ENCODE measurements at places on chromosomes 6 and 20.
A peak's percentile ranks its signal among the peaks of the same experiment; 100 is the strongest.

DNA sequence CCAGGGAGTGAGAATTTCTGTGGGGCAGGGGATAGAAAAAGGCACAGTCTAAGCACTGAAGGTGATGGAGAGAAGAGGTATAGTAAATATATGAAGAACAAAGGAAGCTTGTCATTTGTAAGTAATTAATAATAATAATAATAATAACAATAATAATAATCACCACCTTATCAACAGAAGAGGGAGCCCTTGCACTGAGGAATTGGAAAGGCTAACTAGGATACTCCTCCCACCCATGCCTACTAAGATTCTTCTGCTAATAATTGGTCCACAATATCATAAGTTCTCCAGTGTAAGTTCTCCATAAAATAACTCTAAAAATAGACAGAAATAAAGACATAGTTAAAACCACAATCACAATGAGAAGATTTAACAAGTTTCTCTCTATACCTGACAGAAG lies 912 bp upstream of the OR12D3 start:
- no peak for DNase-seq

DNA sequence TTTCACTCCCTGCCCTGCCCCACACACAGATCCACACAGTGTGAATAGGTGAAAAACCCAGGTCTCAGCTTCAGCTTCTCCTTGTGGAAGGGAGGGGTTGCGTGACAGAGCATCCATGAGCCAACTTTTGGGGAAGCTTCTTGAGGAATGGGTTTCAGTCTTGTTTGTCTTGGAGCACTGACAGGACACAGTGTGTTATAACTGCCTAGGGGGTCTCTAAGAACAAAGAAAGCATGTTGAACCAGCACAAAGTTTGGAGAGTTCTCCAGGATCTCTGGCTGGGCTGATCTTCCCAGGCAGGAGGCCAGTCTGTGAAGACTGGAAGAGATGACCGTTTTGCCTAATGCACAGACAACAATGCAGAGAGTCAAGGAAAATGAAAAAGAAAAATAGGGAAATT lies 164.5 kb downstream of the COL12A1 start:
- no peak for DNase-seq

GRCh38 chr20:48626938-48627736 lies 200.7 kb downstream of the PREX1 start:
- DNase-seq = no peak

GRCh38 chr6:137049095-137049494 lies 4.3 kb upstream of the IL20RA start:
- no peak for DNase-seq

DNA sequence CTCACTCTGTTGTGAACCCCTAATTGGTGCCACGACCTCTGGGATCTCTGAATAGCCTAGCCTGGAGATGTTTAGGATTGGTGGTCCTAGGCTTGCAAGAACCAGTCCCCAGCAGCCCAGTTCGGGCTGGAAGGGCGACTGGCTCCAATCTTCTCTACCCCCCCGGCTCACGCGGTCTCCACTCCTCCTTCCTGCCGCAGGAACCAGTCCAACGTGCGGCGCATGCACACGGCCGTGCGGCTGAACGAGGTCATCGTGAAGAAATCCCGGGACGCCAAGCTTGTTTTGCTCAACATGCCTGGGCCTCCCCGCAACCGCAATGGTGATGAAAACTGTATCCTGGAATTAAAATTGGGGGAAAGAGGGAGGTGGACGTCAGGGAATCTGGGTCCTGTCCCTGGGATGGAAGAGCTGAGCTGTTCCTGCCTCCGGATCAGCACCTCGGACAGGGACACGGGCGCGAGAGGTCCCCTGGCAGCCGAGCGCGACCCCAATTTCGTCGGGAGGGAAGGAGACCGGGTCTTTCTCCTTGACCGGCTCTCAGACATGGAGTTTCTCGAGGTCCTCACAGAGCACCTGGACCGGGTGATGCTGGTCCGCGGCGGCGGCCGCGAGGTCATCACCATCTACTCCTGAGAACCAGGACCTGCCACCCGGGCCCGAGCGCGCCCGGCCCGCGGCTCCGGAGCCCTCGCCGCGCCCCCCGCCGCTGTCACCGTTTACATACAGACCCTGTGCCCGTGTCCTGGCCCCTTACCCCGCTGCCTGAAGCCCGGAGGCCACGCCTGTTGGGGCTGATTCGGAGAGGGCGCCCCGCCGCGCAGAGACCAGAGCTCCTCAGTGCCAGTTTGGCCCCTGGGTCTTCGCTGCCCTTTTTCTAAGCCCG lies 28.2 kb downstream of the SLC12A5 start:
- DNase-seq = no peak

GRCh38 chr6:6678811-6679210 lies 90.3 kb downstream of the LY86 start:
- DNase-seq = no peak

DNA sequence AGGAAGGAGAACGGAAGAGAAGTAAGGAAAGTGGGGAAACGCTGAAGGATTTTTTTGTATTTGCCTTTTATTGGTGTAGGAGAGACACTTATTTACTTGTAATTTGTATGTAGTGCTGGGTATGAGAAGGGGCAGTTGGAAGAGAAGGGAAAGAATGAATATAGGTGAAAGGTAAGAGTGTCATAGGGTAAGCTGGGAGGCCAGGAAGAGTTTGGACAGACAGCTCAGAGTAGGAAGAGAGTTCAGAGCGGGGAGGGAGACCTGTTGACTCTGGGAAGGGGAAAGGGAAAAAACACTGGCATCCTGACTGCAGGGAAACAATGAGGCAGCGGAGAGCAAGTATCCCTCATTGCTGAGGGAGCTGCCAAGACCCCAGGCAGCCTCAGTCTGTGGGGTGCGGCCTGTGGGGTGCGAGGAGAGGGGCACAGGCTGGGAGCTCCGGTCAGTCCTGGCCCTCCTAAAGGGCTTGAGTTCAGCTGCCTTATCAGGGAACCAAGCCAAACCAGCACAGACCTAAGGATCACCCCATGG lies 3.1 kb downstream of the TRAF3IP2 start:
- no peak for DNase-seq

GRCh38 chr6:66731310-66731709 lies 1024.3 kb upstream of the EYS start:
- DNase-seq = no peak

GRCh38 chr6:108242721-108243120 lies 18.1 kb downstream of the SNX3 start:
- no peak for DNase-seq

GRCh38 chr6:105641504-105641903 lies 238.6 kb upstream of the PREP start:
- no peak for DNase-seq

DNA sequence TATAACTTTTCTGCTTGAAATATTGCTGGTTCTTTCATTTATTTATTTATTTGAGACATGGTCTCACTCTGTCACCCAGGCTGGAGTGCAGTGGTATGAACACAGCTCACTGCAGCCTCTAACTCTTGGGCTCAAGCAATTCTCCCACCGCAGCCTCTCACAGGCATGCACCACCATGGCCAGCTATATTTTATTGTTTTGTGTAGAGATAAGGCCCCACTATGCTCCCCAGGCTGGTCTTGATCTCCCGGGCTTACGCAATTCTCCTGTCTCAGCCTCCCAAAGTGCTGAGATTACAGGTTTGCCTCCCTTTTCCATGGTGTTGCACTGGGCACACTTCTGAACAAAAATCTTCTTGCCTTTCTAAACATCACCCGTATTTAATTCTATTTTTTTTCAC lies 39.1 kb upstream of the RNGTT start:
- no peak for DNase-seq

- DNase-seq = no peak
Observed at GRCh38 chr6:138245751-138246150, 27.5 kb upstream of the PBOV1 start.

- DNase-seq = no peak
Observed at GRCh38 chr6:86193821-86194220, 551.1 kb upstream of the SYNCRIP start.

- DNase-seq = no peak
Observed at GRCh38 chr6:43962458-43962857, 164.8 kb downstream of the MRPL14 start.

DNA sequence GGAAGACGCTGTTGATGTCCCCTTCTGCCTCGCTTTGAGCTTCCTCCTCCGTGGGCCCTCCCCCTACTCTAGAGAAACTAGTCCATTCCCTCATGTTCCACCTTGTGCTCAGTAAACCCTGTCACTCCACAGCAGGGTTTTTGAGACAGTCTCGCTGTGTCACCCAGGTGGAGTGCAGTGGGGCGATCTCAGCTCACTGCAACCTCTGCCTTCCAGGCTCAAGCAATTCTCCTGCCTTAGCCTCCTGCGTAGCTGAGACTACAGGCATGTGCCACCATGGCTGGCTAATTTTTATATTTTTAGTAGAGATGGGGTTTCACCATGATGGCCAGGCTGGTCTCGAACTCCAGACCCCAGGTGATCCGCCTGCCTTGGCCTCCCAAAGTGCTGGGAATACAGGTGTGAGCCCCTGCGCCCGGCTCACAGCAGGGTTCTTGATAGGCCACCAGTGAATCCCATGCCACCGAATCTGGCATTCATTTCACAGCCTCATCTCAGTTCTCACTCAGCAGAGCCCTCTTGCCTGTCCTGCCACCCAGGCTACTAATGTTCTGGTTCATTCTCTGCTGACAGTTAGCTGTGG lies 36.0 kb downstream of the PANK2 start:
- DNase-seq = no peak

DNA sequence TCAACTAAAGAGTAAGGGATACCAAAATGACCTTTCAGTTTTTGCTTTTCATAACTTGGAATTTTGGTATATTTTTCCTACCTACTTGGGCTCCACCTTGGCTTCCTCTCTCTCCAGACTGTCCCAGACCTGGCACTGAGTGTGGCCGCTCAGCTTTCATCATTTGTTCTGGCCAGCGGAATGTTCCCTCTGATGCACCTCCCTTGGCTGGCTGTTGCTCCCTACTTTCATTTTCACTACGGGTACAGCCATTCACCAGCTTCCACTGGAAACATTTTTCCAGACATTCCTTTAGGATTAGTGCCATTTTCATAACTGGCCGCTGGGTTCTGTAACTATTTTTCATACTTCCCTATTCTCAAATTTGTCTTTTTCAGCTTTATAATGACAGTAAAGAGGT lies 487.4 kb downstream of the TENT5A start:
- no peak for DNase-seq

DNA sequence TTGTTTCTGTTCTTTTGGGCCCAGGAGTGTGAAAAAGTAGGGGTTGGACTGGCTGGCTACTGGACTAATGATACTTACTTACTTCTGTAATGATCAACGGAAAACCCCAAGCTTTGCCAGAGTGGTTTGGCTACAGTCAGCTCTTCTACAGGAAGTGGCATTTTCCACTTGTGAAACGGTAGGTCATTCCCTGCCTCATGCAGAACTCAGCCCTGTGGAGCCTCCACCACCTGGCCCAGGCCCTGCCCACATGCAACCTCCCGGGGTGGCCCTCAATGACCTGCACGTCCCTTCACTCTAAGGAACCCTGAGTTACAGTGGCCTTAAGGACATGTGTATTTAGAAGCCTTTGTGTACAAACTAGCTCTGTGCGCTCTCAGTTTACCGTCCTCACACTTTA lies 140.4 kb downstream of the DTNBP1 start:
- DNase-seq = no peak

GRCh38 chr6:161135695-161136591 lies 137.9 kb downstream of the AGPAT4 start:
- DNase-seq = no peak

- DNase-seq = peak; percentile 54
Observed at GRCh38 chr20:58650181-58650775, 805 bp upstream of the STX16 start.

GRCh38 chr20:62921119-62921687 lies 5.1 kb downstream of the DIDO1 start:
- DNase-seq = peak; percentile 68

GRCh38 chr20:43532416-43533055 lies 25.0 kb downstream of the L3MBTL1 start:
- no peak for DNase-seq

DNA sequence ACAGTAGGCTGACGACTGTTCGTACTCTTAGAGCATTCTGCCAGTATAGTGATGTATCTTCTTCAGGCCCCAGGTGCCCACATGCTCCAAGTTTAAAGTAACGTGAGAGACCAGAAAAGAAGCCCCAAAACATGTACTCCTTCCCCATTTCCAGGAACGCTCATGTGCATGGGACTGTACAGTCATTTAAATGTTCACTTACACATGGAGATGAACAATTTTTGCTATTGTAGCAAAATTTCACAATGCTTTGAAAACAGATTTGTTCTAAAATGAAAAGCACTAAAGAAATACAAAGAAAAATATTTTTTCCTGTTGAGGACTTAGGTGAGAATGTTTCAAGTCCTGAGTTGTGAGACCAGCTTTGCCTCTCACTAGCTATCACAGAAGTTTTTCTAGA lies 269.3 kb upstream of the PRDM1 start:
- DNase-seq = no peak

- DNase-seq = no peak
Observed at GRCh38 chr6:11970114-11970513, 42.0 kb upstream of the HIVEP1 start.

GRCh38 chr20:2564406-2564805 lies 28.0 kb downstream of the TMC2 start:
- DNase-seq = no peak

DNA sequence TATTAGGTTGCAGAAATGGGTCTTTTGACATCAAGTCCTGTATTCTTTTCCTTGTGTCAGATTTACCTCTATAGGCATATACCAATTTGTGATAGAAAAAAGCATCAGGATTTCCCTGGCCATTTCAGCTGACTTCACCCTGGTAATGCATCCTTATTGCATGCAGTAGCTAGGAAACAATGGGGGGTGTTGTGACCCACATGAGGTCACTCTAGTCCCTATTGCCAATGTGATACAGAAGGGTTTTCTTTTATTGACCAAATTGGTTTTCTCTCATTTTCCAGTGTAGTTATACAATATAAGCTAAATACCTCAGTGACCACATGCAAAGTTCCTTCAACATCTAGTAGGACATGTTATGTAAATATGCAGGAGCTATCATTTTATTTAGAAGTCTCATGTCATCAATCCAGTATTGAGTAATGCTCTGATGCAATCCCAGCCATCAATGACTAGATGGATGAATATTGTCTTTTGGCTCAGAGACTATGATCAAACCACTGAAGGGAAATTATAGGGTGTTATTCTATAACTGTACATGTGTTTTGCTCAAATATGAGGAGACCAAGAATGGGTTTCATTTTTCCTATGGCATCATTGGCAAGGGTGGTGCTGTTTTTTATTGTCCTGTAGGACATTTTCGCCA lies 177.7 kb downstream of the KLHL32 start:
- DNase-seq = no peak

GRCh38 chr6:89985751-89986493 lies 91.7 kb downstream of the GJA10 start:
- DNase-seq = no peak

All from stimulated activated CD4-positive, alpha-beta T cell treated with anti-CD3 and anti-CD28 coated beads, Interleukin-2, amount 100 ng/mL, for 24 hours (primary cell).